ENCODE measurements at places on chromosomes 12 and 14. TPM values are rescaled to one million over a fixed set of nuclear protein-coding genes. Genes with fewer than 3 reads are reported as not detected.

- no peak for DNase-seq
- no peak overlapping the region for H3K27ac ChIP-seq
- H3K4me3 ChIP-seq: no peak overlapping the region
- H3K36me3 ChIP-seq: no peaks in the 10 kb centered on the region
- H3K4me1 ChIP-seq: no peaks in the 10 kb centered on the region
Measured at GRCh38 chr12:15546102-15546701, 223.9 kb downstream of the PTPRO start.

- no peak overlapping the region for H3K27ac ChIP-seq
- peaks cover 2% of the 10 kb centered on the region for H3K36me3 ChIP-seq
- no peak overlapping the region for H3K4me3 ChIP-seq
- DNase-seq: no peak
- H3K4me1 ChIP-seq: no peaks in the 10 kb centered on the region
Measured at GRCh38 chr14:41144370-41144769, 462.3 kb upstream of the LRFN5 start.

DNA sequence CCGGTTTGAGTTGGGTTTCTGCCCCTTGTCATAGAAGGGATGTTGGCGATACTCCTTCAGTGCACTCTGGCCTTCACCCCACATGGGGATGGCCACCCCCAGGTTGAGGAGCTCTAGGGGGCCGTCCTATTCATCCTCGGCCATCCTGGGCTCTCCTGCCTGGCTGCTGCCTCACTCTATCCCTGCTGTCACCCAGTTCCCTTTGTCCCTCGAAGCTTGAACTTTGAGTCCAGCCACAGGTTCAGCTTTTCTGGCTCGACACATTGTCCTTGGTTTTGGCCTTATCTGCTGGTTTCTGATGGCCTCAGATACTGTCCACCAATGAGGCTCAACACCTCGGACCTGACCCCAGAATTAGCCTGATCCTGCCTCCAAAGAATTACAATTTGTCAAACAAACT lies 58.6 kb downstream of the C14orf132 start:
- no peaks in the 10 kb centered on the region for H3K4me1 ChIP-seq
- H3K36me3 ChIP-seq: no peaks in the 10 kb centered on the region

DNA sequence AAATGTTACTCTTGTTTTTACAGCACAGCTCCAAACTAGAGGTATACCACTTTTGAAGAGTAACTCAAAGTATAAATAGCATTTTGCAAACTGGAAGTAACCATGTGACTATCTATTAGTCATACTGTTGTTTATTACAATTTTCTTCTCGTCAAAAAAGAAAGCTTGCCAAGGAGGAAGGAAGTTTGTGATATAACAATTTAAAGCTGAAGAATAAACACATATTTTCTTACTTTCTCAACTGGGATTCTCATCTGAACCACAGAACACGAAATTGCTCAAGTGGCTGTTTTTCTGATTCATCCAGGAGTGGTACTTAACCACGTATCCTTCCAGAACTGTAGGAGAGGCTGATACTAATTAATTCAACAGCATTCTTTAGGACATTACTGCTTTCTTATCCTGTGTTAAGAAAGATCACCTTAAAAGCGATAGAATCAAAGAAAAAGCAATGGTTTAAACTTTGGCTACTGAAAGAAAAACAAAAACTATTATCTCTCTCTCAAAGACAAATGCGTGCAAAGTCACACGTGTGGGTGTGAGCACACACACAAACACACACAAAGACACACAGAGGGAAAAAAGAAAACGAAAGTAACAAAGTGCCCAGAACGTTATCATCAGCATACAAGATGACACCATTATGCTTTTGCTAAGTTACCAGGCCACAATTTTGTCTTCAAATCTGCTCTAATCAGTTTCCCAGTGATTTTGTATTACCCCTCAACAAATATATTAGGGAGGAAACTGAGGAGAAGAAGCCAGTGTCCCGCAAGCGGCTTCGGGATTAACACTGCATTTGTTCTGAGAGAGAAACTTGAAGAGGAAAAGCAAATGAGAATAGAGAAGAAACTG lies at the start of gene CLEC2B:
Gene CLEC2B (minus strand): TSS at position 48 of the 855 bp plus-strand sequence.
- no peaks in the 10 kb centered on the region for H3K4me1 ChIP-seq
- H3K4me3 ChIP-seq: no peak within 1 kb of the TSS
- no peak for DNase-seq
- H3K36me3 ChIP-seq: no peaks in the 10 kb centered on the region
- no peaks in the 10 kb centered on the region for H3K27me3 ChIP-seq
- no peak within 1 kb of the TSS for H3K27ac ChIP-seq

DNA sequence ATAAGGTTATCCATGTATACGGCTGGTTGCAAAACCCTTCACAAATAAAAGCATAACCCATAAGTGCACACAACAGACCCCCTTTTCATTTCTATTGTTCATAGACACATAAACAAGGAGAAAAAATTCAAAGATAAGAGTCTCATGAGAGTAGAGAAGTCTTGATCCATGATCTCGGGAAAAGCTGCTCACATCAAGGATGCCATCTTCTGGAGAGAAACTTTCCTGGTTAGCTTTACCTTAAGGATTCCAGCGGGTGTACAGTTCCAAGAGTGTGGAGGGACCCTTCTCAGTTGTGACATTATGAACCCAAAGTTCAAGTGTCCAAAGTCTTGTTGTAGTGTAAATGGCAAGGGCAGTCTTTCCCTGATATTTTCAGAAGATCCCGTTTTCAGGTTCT lies 144.5 kb downstream of the LLPH start:
- DNase-seq: no peak
- H3K4me3 ChIP-seq: no peak overlapping the region
- H3K27me3 ChIP-seq: no peaks in the 10 kb centered on the region
- peaks cover 2% of the 10 kb centered on the region for H3K36me3 ChIP-seq
- no peaks in the 10 kb centered on the region for H3K4me1 ChIP-seq

LUM gene
- not detected for total RNA-seq

DNA sequence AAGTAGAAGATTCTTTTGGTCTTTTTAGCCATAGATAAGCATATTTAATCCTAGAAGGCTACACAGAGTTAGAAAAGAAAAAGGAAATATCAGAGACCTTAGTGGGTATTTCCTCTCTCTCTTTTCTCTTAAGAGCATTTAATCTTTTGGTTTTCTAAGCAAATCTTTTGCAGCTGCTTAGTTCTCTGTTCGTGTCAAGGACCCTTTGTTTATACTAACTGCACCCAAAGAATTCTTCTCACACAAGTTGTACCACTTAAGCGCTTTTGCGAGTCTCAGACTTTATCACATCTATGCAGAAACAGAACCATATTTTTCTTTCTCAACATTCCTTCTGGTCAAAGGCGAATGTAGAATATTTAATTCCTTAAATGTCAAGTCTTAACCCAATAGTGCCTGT lies 17.9 kb upstream of the NID2 start:
- DNase-seq: no peak
- no peak overlapping the region for H3K27ac ChIP-seq
- no peak overlapping the region for H3K4me3 ChIP-seq
- peaks cover 2% of the 10 kb centered on the region for H3K36me3 ChIP-seq
- H3K4me1 ChIP-seq: no peaks in the 10 kb centered on the region

CEBPE gene
- total RNA-seq: not detected
